ENCODE measurements at places on chromosomes 4 and X.

DNA sequence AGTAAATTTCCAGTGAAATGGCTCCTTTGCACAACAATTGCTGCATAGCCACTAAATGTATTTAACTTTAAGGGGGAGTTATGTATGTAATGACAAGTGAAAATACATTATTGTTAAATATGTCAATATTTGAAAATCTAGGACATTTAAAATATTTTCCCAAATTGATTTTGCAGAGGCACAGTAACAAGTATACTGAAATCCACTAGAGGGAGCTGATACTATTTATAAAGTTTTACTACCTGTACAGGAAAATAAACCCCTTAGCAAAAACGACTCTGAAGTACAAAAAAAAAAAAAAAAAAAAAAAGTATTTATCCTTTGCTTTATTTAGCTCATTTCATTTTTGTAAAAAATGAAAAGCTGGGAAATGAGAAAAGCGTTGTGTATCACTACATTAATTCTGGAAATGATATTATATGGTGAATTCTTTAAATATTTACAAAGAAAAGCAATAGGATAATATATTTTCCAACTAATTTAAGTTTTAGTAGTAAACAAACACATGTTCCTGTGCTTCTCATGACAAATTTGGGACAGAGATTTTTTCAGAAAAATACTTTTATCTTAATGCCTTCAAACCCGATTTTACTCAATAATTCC is 727.7 kb downstream of the DMD start:
- no peak for DNase-seq

- no peak for DNase-seq
These were observed 517.1 kb downstream of the PCDH7 start for GRCh38 chr4:31237233-31237632.

DNA sequence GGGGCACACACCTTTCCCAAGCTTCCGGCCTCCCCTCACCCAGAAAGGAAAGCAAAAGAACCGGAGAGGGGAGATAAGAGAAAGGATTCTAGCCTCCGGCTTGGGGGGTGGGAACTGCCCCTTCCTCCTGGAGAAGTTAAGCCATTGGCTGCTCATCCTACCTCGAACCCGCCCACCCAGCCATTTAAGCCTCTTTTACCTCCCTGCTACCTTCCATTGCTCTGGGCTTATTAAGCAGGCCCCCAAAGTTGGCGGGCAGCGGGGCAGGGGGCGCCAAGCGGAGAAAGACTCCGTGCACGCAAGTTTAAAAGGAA is 2.3 kb downstream of the MAML3 start:
- DNase-seq: no peak

GRCh38 chrX:71492231-71493065 is 40.5 kb upstream of the OGT start:
- no peak for DNase-seq

GRCh38 chr4:67877086-67877485 is 6.7 kb downstream of the TMPRSS11D start:
- no peak for DNase-seq

GRCh38 chr4:30763321-30763727 is 43.2 kb downstream of the PCDH7 start:
- peak; percentile 32 for DNase-seq

GRCh38 chr4:72701987-72702819 is 133.2 kb upstream of the ADAMTS3 start:
- DNase-seq: peak; percentile 10

DNA sequence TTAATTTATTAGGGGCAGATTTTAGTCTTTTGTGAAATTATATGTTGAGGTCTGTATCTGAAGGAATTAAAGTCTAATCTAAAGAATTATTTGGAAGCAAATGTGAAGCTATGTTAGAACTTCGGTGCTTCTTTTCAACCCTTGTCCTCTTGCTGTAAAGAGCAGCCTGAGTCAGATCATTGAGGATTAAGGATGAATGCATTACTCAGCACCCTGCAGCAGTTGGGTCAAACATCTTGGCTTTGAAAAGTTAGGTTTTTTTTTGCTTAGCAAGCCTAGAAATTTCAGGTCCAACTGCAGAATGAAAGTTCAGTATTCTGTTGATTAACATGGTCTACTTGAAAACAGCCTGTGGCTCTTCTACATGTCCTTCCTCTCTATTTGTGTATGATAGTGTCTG is 57.6 kb downstream of the SLC4A4 start:
- DNase-seq: peak; percentile 39

DNA sequence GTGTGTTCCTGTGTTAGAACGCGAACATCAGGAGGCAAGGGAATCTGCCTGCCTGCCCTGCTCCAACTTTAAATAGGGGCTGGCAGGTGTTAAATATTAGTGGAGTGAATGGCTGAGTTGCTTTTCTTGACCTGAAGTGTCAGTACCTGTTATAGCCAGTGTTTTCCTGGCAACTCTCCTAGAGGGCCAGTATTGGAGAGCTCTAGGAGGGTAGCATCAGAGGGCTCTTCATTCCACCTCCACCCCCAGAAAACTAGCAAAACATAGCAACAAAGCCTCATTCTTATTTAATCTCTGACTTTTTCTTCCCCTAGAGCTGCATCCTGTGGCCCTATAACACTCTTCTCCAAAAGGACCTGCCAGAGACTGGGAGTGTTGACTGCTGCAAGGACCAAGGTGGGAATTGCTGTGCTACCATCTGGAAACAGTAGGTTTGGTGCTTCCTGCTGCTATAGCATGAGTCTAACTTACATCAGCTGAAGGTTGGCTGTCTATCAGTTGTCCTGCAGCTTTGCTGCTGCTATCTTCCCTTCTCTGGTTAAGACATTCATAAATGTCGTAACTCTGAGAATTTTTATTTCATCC is 33.5 kb downstream of the SGMS2 start:
- no peak for DNase-seq

GRCh38 chrX:49704691-49705404 is 9.1 kb upstream of the PAGE1 start:
- no peak for DNase-seq

DNA sequence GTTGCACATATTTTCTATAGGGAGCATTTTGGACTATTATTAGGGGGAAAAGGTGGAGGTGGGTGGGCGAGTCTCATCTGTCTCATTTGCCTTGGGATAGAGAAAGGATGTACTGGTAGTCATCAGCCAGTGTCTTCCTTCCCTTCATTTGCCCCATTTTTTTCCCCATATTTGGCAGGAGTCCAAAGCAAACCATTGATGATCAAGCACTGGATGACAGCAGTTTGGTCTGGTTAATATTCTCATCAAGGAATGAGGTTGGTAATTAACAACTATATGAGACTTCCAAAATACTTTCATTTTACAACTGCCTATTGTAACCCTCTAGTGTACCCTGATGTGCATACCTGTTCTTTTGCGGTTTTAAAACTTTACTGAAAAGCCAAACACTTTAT is 22.6 kb upstream of the IGFBP7 start:
- DNase-seq: no peak

DNA sequence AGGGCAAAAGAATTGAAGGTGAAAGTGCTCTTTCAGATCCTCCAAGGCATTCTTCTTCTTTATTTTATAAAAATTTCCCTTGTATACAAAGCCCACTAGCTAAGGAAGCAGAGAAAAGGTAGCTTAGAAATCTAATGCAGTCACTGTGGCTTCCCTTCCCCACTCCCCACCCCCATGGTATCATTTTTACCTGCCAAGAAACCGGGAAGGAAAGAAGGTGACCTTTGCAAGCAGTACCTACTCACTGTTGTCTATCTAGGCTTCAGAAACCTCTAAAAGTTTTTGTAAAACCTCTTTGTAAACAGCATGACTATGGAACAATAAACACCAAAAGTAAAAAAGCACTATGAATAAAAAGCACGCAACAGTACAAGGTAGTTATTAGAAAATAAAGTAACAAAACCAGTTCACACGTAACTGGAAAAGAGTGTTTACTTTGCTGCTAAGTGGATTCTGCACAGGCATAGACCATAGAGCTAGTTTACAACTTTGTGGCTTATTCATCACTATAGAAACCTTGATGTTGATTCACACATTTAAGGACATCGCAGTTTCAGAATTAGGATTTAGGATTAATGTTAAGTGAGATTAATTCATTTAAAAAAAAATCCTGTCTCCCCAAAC is 109.6 kb upstream of the FTHL17 start:
- DNase-seq: no peak

- no peak for DNase-seq
These were observed 222.4 kb downstream of the ANTXR2 start for GRCh38 chr4:79850626-79851025.

GRCh38 chr4:73213916-73214653 is 44.5 kb downstream of the ANKRD17 start:
- no peak for DNase-seq

- DNase-seq: no peak
These were observed 17.7 kb upstream of the P2RY8 start for GRCh38 chrX:1554469-1555210.

- DNase-seq: no peak
These were observed 16.2 kb upstream of the SCRG1 start for GRCh38 chr4:173415092-173415491.

DNA sequence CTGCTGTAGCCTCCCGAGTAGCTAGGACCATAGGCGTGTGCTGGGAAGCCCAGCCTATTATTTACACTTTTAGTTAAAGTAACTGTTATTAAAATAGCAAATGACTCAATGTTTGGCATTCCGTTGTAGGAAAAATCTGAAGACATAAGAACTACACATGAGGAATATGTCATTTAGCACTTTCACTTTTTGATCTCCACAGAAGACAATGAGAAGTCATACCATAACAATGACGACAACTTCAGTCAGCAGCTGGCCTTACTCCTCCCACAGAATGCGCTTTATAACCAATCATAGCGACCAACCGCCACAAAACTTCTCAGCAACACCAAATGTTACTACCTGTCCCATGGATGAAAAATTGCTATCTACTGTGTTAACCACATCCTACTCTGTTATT is 6.7 kb downstream of the GPR34 start:
- peak; percentile 33 for DNase-seq

- DNase-seq: no peak
These were observed 223.5 kb upstream of the FAM241A start for GRCh38 chr4:111921714-111922113.

DNA sequence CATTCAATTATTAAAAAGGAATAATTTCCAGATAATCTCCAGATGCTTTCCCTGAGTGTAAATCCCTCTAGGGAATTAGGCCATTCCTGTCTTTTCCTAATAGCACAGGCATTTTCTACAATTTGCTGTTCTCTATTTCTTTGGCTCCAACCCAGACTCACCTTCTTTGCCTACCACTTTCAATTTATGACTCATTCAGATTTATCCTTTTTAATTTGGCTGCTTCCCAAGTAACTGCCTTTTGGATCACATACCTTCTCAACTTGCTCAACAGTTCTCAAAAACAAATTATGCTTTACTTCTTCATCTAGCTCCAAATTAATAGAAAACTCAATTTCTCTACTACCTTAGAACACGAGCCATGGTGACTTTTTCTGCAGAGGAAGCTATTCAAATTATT is 1166.3 kb upstream of the PCDH7 start:
- DNase-seq: no peak

- DNase-seq: no peak
These were observed 439.1 kb downstream of the PACRGL start for GRCh38 chr4:21139327-21139726.
